Kidney tubule cell (primary cell): ENCODE measurements at places on chromosomes 12 and 14.

- peak; percentile 95 for DNase-seq
Measured at GRCh38 chr14:65462411-65462810, 49.9 kb downstream of the FUT8 start.

- peak; percentile 55 for DNase-seq
Measured at GRCh38 chr14:39426605-39427004, 5.6 kb downstream of the FBXO33 start.

- no peak for DNase-seq
Measured at GRCh38 chr12:19882346-19882745, 443.1 kb downstream of the AEBP2 start.

DNA sequence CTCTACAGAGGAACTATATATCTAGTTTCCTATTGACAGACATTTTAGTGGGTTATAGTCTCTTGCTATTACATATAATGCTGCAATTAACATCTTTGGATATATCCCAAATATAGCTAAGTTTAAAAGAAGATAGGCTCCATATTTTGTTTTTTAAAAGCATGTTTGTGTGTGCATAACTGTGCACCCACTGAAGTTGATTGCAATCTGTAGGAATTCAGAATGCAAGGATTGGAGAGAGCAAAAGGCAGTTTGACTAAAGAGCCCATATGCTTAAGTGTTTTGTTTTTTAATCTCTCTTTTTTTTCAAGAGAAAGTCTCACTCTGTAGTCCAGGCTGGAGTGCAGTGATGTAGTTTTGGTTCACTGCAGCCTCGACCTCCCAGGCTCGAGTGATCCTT lies 9.4 kb upstream of the ABCD4 start:
- no peak for DNase-seq

DNA sequence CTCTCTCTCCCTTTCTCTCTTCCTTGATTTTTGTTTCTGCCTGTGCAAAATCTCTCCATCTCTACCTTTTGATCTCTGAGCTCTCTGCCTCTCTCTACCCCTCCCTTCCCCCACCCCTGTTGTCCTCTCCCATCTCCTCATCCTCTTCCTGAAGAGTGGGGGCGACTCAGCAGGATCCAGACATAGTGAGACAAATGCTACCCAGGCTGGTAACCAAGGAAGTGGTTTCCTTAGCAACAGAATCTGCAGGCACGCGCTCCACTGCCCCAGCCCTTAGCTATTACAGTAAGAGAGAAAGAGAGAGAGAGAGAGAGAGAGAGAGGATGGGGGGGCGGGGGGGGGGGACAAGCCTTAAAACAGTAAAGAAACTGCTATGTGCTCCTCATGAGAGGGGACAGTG lies 85.6 kb downstream of the CMKLR1 start:
- no peak for DNase-seq

DNA sequence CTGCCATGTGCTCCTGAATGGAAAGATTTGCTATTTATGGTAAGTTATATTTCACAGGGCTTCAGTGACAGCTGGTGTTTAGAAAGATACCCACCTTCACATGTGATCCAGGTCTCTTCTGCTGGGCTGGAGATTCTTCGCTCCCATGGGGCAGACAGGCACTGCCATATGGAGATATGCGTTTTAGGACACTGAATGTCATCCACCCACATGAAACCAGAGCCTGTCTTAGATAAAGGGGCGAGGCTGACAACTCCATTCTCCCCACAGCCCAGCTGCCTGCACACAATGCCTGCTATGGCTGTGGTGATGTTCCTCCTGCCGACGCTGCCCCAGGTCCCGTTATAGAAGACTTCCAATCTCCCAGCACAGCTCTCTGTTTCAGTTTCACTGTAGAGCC lies 69.4 kb downstream of the ACSM4 start:
- no peak for DNase-seq

GRCh38 chr14:65117769-65118745 lies 15.7 kb upstream of the MAX start:
- DNase-seq: no peak

DNA sequence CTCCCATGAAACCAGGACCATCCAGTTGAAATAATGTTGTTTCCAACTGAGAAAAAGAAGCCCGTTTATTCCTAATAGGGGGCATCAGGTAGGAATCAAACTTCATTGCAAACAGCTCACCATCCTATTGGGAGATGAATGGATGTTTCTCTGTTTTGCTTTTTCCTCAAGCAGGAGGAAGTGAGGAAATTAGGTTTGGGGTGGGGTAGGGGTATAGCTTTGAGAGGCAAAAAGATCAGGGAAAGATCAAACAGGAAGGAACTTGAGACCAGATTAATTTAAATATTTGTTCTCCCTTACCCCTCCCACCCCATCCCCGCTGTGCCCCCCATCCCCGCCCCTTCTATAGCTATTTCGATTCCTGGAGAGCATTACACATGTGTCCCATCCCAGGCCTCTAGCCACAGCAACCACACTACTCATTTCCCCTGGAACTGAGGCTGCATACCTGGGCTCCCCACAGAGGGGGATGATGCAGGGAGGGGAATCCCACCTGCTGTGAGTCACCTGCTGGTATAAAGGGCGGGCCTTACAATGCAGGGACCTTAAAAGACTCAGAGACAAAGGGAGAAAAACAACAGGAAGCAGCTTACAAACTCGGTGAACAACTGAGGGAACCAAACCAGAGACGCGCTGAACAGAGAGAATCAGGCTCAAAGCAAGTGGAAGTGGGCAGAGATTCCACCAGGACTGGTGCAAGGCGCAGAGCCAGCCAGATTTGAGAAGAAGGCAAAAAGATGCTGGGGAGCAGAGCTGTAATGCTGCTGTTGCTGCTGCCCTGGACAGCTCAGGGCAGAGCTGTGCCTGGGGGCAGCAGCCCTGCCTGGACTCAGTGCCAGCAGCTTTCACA lies at the start of gene IL23A:
IL23A (plus strand) TSS at position 577 of the 850 bp plus-strand sequence; CDS start at position 738, 161 bp downstream.
- DNase-seq: peak; percentile 98

DNA sequence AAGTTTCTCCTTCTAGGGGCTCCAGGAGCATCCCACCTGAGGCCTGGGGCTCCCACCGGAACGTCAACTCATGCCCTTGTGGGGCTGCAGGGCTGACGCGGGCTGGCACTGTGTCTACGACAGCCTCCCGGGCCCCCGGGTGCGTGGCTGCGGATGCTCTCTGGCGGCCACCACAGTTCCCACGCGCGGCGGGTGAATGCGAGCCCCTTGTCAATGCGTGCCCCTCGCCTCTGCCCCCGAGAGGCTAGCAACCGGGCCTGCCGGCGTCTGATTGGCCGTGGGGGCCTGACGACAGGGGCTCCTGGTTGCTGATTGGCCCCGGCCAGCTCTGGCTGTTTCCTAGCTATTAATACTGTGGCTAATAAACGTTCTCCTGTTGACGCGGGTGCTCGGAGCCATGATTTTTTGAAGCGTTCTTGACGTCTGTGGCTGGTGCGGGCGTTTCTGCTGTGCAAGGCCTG lies 1.8 kb upstream of the MEG3 start:
- no peak for DNase-seq

- peak; percentile 81 for DNase-seq
Measured at GRCh38 chr12:54431911-54432814, 13.1 kb upstream of the ITGA5 start.

- DNase-seq: peak; percentile 87
Measured at GRCh38 chr12:50070314-50071060, 13.1 kb downstream of the ASIC1 start.

- DNase-seq: no peak
Measured at GRCh38 chr14:89215114-89215513, 201.9 kb downstream of the FOXN3 start.

- peak; percentile 54 for DNase-seq
Measured at GRCh38 chr12:3315201-3315661, 175.8 kb upstream of the PRMT8 start.

GRCh38 chr12:41769810-41770209 lies 374.9 kb downstream of the GXYLT1 start:
- DNase-seq: peak; percentile 24

DNA sequence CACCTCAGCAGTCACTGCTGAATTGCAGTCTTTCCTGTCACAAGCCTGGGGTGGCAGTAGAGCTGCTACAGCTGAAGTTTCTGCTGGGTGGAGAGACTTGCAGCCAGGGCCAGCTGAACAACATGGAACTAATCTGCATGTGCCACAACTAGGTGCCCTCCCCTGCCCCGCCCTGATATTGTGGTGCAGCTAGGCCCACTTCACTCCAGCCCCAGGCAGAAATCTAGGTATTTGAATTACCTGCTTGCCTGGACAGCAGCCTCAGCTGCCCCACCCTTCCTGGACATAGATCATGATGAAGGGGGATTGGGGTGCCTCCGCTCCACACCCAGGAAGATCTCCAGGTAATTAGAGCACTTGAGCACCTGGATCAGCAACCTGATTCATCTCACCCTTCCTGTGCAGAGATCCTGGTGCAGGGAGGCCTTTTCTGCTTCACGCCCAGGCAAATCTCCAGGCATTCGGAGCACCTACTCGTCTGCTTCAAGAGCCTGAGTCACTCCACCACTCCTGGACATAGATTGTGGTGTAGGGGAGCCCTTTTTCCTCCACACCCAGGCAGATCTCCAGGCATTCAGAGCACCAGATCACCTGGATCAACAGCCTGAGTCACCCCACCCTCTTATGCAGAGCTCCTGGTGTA lies 477.0 kb downstream of the SOX5 start:
- no peak for DNase-seq

DNA sequence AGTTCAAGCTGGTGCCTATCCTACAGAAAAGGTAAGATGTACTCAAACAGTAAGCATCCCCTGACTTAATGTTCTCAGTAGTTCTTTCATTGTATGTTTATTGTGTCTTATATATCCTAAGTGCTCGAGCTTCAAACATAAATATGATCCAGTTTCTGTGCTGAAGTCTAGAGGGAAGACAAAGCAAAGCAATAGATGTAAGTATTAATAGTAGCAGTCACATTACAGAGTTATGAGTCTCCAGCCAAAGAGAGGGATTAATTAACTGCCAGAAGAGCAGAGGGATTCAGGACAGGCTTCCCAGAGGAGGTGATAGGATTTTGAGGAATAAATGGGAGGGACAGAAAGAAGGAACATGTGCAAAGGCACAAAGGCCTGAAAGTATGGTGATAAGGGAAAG lies 1.4 kb downstream of the NGDN start:
- DNase-seq: no peak

DNA sequence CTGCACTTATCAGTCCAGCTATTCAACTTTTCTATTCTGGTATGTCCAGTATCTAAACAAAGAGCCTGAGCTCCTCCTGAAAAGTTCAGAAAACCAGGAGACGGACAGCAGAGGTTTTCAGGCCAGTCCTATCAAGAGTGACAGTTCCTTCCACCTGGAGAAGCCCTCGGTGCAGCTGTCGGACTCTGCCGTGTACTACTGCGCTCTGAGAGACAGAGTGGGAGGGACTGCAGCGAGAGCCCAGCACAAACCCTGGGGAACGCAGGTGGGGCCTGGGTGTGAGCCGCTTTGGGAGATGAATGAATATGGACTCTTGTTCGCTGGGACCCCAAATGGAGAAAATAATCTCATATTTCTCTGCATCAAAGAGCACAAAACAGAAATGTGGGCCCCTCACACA lies 329.8 kb upstream of the OR4E1 start:
- no peak for DNase-seq

GRCh38 chr14:70896981-70897380 lies 10.3 kb upstream of the PCNX1 start:
- no peak for DNase-seq

DNA sequence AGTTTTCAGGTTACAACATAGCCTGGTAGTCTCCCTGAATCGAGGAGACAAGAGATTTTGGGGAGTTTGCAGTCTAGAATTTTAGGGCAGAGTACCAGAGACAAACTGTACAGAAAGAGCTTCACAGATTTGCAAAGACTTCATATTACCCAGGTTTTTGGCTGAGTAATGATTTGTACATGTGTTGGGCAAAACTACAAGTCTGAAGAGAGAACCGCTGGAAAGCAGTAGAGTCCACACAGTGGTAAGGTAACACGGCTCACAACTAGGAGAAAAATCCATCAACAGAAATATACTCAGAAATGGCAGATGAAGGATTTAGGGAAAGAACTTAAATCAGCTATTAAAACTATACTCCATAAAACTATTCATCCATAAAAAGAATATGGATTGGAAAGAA lies 25.7 kb downstream of the FBXO33 start:
- no peak for DNase-seq
